Ascending aorta (tissue), 2 donors: ENCODE measurements at places on chromosomes 3 and 15.

GRCh38 chr3:104005815-104006214 is 1360.9 kb upstream of the ALCAM start:
- no peak for DNase-seq

GRCh38 chr3:98482717-98483482 is 14.6 kb upstream of the OR5K2 start:
- no peak for DNase-seq

DNA sequence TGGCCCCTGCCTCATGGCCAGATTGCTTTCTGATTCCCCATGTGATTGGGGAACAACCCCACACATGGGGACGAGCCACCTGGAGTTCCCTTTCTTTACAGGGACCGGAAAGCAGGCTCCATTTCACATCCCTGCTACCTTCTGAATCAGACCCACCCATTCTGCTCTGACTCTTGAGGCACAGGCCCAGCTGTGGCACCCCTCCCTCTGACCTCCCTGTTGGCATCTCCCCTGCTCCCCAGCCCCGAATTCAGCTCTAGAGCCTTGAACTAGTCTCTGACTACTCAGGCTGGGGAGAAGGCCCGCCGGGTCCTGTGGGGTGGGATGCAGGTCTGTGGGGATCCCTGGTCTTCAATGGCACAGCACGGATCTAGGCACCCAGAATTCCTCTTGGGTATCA is 12.1 kb downstream of the FAM3D start:
- no peak for DNase-seq

- DNase-seq = no peak
These were observed 91.7 kb upstream of the GOLGA6L4 start for GRCh38 chr15:84143753-84144314.

DNA sequence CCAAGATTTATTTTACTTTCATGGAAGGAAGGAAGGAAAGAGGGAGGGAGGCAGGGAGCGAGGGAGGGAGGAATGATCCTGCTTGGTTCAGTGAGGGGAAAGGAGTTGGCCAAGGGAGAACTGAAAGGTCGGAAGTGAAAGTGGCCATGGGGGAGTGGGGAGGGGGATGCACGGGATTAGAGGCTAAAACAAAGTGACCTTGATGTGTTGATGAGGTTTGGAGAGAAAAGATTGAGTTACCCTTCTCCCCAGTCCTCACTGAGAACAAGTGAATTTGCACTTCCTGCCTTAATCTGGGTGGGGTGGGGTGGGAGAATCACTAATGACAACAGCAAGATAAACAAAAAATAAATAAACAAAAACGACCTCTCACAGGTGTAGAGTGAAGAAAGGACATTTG is 212.0 kb upstream of the TLE3 start:
- no peak for DNase-seq

- no peak for DNase-seq
These were observed 49.0 kb upstream of the MRPL3 start for GRCh38 chr3:131551761-131552160.

DNA sequence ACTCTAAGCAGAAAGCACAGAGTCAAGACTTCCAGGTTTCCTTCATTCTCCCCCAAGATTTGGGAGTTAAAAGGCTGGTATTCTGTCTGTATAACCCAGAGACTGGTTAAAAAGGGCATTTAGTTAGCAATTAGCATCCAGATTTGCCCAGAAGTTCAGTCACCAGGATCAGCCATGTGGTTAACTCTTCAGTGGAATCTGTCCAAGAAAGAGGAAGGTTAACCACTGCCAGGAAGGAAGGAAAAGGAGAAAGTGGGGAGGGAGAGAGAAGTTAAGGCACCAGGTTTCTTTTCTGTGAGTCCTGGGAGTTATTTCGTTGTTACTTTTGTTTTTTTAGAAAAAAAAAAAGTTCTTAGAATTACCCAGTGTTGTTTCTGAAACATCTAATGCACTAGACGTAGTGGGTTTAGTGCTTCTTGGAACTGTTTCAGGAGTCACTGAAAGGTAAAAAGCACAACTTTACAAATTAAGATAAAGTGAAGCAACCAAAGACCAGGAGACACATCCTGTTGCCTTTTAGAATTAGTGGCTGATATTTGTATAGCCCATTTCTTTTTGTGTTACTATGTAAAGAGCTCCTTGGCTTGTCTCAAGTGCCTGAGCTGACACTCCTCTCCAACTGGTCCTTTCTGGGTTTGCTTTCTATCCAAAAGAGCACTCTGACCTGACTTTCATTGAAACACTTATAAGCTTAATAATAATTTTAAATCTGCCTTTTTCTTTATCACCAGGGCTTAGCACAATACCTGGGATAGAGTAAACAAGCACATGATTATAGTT is 128.6 kb downstream of the ABI3BP start:
- DNase-seq = no peak

GRCh38 chr15:37524601-37525000 is 409.8 kb upstream of the TMCO5A start:
- DNase-seq = no peak

DNA sequence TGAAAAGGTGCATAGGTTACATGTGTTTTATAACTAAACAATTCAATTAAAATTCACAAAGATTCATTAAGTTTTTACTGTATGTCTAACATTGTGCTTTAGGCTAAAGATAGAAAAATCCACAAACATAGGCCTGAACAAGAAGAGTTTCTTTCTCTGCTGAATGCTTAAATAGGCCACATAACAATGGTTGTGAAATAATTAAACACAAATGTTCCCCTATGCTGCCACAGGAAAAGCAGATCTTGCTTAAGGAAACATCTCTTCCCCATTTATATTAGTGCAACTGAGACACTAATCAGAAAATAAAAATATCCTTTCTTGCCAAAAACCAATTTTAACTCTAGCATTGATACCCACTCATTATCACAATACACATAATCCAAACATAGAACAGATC is 725.4 kb upstream of the DPPA4 start:
- DNase-seq = no peak
